ENCODE measurements at places on chromosomes 12 and 14.

GRCh38 chr14:91255026-91255695 lies 10.7 kb upstream of the GPR68 start:
- DNase-seq, result no peak

DNA sequence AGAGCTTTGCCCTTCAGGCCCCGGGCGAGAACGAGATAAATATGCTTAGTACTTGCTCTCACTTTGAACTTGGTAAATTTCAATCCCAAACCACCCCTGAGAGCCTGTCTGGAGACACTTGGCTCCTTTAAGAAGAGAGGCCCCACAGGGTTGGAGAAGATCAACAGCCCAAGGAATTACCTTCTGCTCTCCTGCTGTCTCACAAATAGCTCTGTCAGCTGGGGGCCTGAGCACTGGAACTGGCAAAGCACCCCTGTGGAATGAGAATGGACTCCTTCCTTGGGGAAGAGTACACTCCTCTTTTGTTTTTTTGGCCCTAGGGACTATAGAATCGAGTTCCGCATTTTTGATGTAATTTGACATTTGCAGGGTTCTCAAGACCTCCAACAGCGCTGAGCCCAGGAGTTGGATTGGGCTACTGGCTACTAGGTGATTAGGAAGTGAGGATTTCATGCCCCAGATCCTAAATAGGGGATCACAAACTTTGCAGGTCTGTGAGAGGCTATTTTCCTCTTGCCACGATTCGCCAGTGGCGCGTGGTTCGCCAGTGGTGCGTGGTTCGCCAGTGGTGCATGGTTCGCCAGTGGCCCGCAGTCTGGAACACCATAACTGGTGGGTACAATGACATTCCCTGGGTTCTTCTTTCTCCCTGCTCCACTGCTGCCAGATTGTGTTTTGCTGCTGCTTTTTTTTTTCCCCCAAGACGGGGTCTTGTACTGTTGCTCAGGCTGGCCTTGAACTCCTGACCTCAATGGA lies 17.8 kb upstream of the MEG3 start:
- DNase-seq, result no peak

DNA sequence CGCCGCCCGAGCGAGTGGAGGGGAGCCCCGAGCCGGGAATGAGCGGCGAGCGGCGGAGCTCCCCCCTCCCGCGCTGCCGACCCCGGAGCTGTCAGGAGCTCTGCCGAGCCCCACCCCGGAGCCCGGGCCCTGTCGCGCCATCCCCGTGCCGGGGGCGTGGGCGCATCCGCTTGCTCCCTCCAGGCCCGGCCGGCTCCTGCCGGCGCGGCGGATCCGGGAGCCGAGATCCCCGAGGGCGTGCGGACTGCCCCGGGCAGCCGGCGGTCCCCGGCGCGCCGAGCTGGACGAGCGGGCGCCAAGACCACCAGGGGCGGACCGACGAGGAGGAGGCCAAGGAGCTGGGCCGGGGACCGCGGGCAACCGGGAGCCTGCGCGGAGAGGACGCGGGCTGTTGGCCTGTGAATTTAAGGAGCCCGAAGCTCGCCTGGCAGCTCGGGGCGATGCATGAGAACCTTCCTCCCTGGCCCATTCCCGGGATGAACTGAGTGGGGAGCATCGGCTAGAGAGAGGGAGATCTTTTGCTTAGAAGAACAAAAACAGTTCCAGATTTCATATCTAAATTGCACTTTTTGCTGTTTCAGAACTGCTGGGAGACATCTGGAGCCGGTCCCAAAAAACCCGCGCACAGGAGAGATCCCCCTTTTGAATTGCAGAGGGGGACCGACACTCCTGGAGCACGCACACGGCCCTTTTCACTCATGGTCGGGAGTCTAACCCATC lies 2.0 kb downstream of the PTHLH start:
- peak; percentile 8 for DNase-seq

GRCh38 chr12:15151161-15152091 lies 69.8 kb downstream of the RERG start:
- DNase-seq, result no peak

GRCh38 chr12:56989861-56990610 lies 16.3 kb downstream of the ZBTB39 start:
- no peak for DNase-seq

DNA sequence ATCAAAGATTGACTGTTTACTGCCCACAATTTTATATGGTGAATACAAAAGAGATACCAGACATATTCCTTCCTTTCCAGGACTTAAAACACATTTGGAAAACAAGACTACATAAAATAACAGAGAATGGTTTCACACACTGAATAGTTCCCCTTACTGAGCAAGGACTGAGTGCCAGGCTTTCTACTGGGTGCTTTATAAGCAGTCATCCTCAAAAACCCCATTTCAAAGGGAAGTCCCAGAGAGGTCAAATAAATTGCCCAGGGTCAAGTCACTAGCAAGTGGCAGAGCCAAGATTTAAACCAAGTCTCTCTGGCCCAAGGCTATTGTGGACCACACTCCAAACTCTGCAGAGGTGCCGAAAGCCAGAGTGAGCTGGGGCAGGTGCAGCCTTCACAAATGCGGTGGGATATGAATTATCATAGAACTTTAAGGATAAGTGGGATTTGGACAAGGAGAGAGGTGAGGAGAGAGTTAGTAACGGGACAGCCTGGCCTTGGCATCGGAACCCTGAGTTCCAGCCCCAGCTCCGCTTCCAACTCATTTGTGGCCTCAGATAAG lies 9.1 kb upstream of the RPAP3 start:
- no peak for DNase-seq

DNA sequence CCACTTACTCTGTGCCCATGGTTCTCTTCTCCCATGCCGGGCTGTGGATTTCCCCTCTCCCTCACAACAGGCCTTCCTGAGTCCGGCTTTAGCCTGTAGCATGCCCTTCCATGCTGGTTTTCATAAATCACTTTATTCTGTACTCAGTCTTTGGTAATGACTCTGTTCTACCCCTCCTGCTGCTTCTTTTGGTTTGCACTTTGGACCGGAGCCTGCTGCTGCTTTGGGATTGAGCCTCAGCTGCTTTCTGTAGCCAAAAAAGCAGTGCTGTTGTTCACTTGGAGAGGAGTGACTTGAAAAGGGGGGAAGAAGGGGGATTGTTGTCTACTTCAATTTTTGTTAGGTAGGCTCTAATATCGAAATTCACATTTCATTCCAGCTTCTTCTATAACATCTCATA lies 8.5 kb upstream of the SLC6A13 start:
- no peak for DNase-seq

DNA sequence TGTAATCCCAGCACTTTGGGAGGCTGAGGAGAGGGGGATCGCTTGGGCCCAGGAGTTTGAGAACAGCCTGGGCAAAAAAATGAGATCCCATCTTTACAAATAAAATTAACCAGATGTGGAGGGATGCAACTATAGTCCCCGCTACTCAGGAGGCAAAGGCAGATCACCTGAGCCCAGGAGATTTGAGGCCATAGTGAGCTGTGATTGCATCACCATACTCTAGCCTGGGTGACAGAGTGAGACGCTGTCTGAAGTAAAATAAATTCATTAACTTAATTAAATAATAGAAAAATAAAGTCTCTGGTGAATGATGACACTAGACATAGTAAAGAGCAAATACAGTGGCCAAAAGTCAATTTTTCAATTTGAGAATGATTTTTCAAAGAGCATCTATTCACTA lies 16.1 kb upstream of the PLEKHA5 start:
- DNase-seq, result no peak

GRCh38 chr12:111438481-111438880 lies 32.8 kb downstream of the SH2B3 start:
- DNase-seq, result peak; percentile 66

DNA sequence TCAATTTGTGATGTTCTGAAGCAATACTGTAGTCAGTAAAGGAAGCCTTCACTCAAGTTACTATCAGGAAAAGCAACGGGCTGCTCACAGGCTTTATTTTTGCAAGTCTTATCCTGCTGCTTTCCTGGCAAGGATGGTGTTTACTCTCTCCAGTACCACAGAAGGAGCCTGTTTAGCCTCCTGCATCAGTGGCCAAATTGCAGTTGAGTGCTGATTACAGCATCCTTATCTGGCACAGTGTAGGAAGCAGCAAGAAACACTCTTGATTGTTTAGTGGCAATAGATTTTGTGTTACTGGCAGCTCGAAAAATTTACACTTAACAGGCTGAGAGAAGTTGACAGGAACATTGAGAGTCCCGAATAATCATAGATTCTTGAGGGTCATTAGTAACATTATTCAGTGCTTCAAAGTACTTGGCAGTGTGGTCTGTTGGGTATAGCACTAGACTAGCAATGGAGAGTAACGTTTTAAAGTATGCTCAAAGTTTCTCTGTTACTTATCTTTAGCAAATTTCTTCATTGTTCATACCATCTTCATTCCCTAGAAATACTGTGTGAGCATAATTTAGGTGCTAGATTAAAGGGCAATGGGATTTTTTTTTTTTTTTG lies 11.7 kb downstream of the TULP3 start:
- no peak for DNase-seq

GRCh38 chr14:99538275-99538674 lies 57.1 kb downstream of the CCNK start:
- no peak for DNase-seq

- DNase-seq, result no peak
Measured at GRCh38 chr12:102735104-102735503, 181.9 kb downstream of the PAH start.

- no peak for DNase-seq
Measured at GRCh38 chr12:52074971-52075724, 4.4 kb upstream of the SMIM41 start.

DNA sequence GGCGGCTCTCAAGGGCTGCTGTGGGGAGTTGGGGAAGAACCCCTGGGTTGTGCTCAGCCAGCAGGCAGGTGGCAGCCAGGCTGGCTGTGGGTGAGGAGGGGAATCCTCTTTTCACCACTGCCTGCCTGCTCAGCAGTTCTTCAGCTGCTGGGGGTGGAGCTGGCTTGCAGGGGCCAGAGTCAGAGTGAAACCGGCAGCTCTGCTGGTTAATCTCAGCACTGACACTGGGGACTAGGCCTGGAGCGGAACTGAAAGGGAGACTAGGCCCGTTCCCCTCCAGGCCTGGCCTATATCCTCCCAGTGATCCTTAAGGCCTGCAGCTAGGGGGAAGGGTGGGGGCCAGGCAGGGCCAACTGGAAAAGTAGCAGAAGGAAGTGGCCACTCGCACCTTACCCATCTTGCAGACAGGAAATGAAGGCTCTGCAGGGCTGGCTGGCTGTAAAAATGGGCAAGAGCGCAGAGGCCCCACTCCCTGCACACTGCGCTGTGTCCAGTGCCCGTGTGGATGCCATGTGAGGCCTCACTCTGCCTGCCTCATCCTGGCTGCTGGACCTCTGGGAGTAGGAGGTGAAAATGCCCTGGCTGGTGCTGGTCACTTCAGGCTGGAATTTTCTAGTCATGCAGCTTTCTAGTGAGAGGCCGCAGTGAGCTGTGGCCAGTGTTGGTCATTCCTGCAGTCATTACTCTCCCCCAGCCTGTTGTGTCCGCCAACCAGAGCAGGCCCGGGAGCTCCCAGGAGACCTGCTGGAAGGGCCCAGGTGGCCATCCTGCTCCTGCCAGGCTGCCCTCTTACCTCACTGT lies 39.4 kb downstream of the SH2B3 start:
- DNase-seq, result peak; percentile 97

GRCh38 chr12:24975425-24975824 lies 26.5 kb upstream of the BCAT1 start:
- no peak for DNase-seq

GRCh38 chr12:50302686-50303085 lies 19.4 kb upstream of the LIMA1 start:
- DNase-seq, result no peak

- DNase-seq, result no peak
Measured at GRCh38 chr12:94139816-94140215, 8.6 kb upstream of the PLXNC1 start.

- DNase-seq, result no peak
Measured at GRCh38 chr12:110115675-110116074, 8.5 kb upstream of the IFT81 start.

GRCh38 chr12:95443459-95443858 lies 30.5 kb upstream of the METAP2 start:
- no peak for DNase-seq

GRCh38 chr14:38209572-38210557 lies 2.2 kb downstream of the SSTR1 start:
- DNase-seq, result no peak

DNA sequence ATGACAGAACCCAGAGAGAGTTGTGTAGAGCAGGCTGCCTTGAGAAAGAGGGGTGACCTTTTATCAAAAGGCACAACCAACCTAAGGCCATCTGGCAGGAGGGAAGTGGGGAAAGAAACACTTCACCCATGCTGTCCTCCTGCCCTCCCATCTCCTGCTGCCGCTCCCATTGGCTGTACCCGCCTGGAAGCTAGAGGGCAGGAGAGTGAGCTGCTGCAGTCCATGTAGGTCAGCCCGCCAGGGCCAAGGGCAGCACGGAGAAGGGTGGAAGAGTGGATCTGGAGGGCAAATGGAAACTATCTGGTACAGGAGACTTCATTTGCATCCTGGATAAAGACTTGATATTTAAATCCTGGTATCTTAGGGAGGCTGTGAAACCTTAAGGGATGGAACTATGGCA lies 11.5 kb upstream of the CABP1 start:
- no peak for DNase-seq

GRCh38 chr14:77965919-77966435 lies 166.1 kb downstream of the ADCK1 start:
- peak; percentile 18 for DNase-seq

DNA sequence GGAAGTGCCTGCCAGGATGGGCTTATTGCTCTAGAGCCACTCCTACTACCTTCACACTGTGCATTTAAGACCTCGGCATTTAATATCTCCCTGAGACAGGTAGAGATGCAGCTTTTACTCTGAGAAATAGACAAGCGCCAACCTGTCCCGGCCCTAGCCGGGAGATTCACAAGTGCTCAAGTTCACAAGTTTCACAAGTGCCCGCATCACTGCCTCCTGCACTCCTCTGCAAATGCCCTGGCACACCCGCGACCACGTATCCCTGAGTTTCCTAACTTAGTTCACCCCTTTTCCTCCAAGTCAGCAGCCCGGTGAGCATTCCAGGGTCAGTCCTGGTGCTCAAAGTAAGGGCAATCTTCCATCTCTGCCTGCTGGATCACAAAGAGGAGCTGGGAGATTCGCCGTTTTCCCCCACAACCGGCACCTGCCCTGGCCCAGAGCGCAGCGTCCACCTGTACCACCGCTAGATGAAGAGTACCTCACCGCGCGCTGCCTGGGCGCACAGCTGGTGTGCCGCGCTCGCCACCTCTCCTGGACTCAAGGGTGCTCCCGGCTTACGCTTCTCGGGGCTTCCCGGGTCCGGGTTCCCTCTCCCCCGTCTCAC lies 5.0 kb upstream of the SLC38A4 start:
- DNase-seq, result peak; percentile 7

- DNase-seq, result no peak
Measured at GRCh38 chr12:86521870-86522269, 265.7 kb upstream of the MGAT4C start.
